ENCODE measurements at places on chromosomes 3 and 15.

DNA sequence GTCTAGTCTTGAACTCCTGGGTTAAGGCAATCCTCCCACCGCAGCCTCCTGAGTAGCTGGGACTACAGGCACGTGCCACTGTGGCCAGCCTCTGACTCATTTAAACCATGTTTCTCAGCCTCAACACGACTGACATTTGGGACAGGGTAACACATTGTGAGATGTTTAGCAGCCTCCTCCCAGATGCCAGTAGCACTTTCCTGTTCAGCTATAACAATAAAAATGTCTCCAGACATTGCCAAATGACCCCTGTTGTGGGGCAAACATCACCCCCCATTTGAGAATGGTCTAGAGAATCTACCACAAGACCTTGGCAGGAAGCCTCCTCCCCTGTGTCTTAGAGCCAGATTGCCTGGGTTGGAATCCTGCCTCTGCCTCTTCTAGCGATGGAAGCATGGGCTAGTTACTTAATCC, 8.4 kb downstream of the TMEM40 start:
- DNase-seq: peak; percentile 25

- DNase-seq: peak; percentile 40
These were observed 104.2 kb upstream of the SLC7A14 start for GRCh38 chr3:170689893-170690660.

GRCh38 chr3:122974764-122975162, 52.8 kb downstream of the SEMA5B start:
- no peak for DNase-seq

- DNase-seq: no peak
These were observed 53.6 kb upstream of the SNRPA1 start for GRCh38 chr15:101348643-101349042.

GRCh38 chr3:170180079-170180907, 1.2 kb downstream of the PHC3 start:
- no peak for DNase-seq

GRCh38 chr15:69282104-69282743, 16.5 kb upstream of the PAQR5 start:
- DNase-seq: no peak

DNA sequence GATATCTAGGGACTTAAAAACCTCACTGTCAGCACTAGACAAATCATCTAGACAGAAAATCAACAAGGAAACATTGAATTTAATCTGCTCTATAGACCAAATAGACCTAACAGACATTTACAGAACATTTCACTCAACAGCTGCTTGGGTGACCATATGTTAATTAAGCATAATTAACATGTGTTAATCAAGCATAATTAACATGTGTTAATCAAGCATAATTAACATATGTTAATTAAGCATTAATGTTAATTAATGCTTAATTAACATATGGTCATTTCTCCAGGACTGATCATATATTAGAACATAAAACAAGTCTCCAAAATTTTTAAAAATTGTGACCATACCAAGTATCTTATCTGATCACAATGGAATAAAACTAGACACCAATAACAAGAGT, 137.3 kb upstream of the MME start:
- DNase-seq: no peak

DNA sequence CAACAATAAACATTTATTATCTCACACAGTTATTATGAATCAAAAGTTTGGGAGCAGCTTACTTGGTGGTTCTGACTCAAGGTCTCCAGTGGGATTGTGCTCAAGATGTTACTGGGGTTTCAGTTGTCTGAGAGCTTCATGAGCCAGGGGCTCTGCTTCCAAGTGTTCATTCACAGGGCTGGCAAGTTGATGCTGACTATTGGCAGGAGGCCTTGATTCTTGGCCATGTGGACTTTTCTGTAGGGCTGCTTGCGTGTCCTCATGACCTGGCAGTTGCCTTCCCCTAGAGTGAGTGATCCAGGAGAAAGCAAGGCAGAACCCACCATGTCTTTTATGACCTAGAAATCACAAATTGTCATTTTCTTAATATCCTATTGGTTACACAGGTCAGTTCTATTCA, 87.2 kb upstream of the TNFAIP8L3 start:
- DNase-seq: no peak

- no peak for DNase-seq
These were observed 951.5 kb upstream of the CFAP20DC start for GRCh38 chr3:60001369-60001768.

DNA sequence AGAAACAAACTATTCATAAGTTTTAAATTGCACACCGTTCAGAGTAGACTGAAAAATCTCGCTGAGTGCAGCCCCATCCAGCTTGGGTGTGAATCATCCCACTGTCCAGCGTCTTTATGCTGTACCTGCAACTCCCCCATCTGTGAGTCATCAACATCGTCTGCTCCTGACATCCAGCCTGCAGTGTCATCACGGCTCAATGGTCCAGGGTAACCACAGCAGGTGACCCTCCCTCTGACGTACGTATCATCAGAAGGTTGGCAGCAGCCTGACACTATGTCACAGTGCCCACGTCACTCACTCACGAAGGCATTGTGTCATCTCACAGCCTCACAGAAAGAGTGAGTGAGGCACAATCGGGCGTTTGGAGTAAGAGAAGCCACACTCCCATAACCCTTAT, 65.2 kb downstream of the TPRA1 start:
- no peak for DNase-seq

GRCh38 chr3:131772269-131773026, 262.4 kb downstream of the CPNE4 start:
- DNase-seq: no peak

DNA sequence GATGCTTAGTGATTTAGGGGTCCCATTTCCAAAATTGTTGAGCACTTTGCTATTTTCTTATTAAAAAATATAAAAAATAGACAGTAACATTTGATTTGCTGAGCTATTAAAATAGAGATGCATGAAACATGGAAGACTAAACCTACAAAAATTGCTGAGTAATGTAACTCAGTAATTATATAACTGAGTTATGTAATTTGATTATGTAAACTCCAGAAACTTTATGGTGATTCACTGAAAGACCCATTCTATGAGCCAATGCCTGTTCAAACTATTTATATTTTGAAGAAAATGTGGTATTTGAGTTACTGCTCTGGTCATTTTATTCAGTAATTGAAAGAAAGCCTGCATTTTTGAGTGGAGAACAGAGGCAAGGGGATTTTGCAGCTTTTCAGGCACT, 1221.5 kb upstream of the ALCAM start:
- no peak for DNase-seq

DNA sequence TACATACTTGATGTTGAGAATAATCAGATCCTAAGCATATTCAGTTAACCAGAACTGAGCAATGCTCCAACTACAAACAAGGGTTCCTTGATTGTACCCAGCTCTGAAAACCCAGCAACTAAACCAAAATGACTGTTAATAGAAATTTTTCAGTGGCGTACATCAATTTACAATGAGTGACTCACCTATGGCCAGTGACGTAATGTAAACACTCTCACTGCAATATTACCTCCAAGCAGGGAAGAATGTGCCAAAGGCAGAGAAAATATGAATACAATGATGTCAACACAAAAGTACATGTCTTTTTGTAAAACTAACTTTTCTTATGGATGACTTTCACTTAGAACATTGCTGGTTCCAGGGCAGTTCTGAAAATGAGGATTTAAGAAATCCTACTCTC, 611.3 kb downstream of the EDEM1 start:
- no peak for DNase-seq

GRCh38 chr3:52345521-52346109, 29.5 kb downstream of the DNAH1 start:
- no peak for DNase-seq

DNA sequence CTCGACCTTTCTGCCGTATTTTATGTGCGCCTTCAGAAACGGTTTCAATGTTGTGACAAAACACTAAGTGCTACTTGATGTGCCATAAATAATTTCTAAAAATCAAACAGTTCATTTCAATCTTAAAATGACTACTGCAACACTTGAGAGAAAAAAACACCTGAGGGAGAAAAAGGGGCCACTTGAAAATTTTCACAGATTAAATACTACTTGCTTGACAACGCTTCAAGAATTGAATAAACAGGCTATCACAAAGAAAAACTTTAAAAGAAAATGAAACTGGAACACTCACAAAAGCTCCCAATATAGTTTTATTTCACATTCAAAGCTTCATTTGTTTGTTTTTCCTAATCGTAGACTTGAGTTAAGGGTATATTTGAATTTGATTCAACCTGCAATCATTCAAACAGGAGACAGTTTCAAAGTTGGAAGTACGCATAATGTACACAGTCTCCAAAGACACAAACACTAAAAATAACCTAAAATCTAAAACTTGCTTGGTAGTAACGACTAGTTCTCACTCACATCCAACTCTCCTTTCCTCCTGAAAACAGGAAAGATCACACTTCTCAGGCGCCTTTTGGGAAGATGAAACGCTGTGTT, 380.7 kb downstream of the ERC2 start:
- no peak for DNase-seq

DNA sequence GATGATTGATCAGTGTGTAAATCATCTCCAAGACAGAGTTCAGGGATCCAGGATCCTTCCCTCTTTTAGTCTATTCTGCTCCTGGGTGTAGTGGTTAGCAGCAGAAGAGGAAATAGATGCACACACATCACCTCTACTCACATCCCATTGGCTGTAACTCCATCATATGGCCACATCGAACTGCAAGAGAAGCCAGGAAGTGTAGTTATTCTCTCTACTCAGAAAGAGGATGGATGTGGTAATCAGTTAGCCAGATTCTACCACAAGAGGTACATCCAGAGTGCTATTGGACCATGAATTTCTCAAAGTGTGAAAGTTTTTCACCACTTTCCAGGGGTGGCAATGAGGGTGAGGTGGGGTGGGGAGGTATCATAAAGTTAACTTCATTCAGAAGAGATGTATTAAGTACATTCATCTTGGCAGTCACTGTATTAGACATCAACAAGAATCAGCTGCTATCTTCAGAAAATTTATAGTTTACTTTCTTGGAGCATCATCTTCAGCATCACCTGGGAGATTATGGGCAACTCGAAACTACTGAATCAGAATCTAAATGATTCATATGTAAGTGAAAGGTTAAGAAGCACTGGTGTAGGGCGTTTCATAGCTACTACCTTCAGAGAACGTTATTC, 60.6 kb upstream of the GAP43 start:
- no peak for DNase-seq

DNA sequence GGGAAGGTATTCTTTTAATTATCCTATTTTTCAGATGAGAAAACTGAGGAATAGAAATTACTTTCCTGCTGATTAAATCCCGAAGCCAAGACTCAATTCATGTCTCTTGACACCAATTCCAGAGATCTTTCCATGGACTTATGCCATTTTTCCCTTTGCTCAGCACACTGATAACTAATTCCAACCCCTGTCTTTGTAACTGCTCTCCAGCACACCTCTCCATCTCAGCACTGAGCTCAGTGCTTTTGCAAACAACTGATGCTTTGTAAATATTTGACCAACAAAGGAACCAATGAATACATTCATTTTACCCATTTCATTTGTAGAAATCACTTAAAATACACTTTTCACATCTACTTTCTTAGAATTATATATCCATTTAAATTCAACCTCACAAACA, 249.1 kb downstream of the IL5RA start:
- DNase-seq: no peak

DNA sequence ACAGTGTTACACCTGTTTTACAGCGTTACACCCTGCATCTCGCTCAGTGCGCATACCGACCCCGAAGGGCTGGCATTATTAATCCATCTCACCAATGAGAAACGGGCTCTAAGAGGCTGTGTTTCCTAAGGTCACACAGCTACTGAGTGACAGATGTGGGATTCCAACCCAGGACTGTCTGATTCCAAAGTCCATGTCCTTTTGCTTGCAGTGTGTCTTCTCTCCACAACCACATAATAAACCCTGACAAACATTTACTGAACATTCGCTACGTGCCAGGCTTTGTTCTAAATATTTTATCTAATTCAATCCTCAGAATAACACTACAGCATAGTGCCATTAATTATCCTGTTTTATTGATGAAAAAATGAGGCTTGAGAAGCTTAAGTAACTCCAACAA, 79.1 kb downstream of the RAB11A start:
- no peak for DNase-seq

GRCh38 chr15:81216422-81216821, 19.7 kb downstream of the IL16 start:
- no peak for DNase-seq

DNA sequence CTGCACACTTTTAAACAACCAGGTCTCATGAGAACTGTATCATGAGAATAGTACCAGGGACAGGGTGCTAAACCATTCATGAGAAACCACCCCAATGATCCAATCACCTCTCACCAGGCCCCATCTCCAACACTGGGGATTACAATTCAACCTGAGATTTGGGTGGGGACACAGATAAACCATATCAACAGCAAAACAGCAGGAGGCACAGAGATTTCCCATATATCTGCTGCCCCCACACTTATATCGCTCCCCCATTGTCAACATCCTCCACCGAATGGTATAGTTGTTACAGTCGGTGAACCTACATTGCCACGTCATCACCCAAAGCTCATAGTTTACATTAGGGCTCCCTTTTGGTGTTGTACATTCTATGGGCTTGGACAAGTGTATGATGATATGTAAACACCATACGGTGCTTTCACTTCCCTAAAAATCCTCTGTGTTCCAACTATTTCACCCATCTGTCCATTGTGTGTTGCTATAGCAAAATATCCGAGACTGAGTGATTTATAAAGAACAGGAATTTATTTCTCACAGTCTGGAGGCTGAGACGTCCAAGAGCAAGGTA, 224.8 kb downstream of the FAM43A start:
- peak; percentile 39 for DNase-seq

DNA sequence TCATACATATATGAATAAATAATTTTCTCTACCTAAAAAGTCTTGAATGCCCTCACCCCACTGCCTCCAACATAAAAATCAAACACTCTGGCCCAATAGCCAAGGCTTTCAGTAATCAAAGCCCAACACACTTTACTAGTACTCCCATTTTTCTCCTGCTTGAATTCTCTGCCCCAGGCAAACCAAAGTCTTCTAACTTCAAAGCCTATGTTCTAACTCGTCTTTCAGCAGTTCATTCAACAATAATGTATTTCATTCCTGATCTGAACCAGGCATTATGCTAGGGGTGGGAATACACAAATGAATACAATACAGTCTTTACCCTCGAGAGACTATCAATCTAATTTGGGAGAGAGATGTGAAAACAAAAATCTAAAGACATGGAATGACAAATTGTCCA, 11.4 kb upstream of the ZNF592 start:
- no peak for DNase-seq

- DNase-seq: peak; percentile 76
These were observed 35.1 kb upstream of the SPTBN5 start for GRCh38 chr15:41928637-41929620.

GRCh38 chr15:77021088-77021481, 26.2 kb downstream of the PSTPIP1 start:
- DNase-seq: no peak

DNA sequence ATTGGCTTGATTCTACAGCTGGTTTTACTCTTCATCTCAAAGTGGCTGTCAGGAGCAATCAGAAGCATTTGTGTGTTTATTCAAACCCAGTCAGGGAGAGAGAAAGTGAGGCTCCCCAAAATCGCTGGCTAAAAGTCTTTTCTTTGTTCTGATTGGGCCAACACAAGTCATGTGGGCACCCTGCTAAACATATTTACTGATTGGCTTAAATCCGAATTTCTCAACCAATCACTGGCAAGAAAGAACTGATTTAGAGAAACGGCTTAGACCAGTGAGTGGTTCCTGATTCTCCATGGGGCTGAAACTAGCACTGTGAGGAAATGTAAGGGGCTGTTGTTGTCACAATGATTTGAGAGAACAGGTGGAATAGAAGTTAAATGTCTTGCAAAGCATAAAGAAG, 98.9 kb upstream of the PDZRN3 start:
- DNase-seq: no peak

GRCh38 chr3:101453961-101454360, 59.1 kb downstream of the SENP7 start:
- no peak for DNase-seq

Data from inflammatory macrophage (primary cell).